GM03348 (cell line): ENCODE measurements at places on chromosomes 2 and 18.

- DNase-seq, result peak; percentile 57
These were observed 1.6 kb downstream of the SPRED2 start for GRCh38 chr2:65430603-65431420.

- no peak for DNase-seq
These were observed 145.0 kb downstream of the SRBD1 start for GRCh38 chr2:45466053-45466452.

GRCh38 chr2:233503947-233504637, 62.5 kb downstream of the USP40 start:
- no peak for DNase-seq

GRCh38 chr2:190835303-190835930, 45.2 kb upstream of the GLS start:
- peak; percentile 87 for DNase-seq

DNA sequence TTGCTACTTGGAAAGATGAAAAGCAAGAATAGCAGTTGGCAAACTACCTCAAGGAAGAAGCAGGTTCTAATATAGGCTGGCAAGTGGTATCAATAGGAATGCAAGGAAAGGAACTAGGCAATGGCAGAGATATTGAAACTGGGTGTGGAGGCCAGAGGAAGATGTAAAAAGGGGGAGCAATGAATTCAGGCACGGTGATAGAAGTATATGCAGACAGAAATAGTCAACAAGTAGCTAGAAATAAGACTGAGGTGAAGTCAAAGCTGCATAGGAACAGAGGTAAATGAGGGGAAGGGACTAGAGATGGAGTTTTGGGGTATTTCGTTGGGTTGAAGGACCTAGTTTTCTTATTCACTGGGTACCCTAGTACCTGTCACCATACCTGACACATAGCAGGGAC, 4.1 kb downstream of the PCBP1 start:
- no peak for DNase-seq

GRCh38 chr2:190277234-190278112, 42.2 kb downstream of the HIBCH start:
- DNase-seq, result peak; percentile 24

DNA sequence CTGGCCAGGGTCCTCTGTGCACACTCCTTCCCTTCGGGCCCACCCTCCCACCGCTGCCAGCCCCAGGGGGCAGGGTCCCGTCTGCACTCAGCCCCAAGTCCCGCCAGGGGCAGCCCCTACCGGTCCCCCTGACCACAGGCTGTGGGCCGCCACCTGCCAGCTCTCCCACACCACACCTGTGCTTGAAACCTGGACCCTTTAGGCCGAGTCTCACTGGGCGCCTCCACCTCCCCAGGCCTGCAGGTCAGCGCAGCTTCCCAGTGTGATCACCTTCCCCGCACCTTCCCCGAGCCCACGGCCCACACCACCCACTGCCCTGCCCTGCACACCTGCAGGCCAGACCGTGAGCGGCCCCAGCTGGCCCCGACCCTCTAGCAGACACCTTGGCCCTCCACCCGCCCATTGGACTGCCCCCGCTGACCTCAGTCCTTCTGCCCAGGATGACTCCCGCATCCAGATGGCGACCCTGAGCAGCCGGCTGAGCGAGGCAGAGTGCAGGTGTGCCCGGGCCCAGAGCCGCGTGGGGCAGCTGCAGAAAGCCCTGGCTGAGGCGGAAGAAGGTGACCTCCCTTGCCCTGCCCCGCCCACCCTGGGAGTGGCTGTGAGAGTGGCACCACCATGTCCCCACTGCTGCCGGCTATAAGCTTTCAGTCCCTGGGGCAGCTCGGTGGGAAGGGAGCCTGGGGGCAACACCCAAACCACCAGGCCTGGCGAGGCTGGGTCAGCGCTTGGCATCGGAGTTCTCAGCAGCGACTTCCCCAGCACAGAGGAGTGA, 31.3 kb upstream of the SNED1 start:
- DNase-seq, result no peak

GRCh38 chr2:20182241-20182931, 42.5 kb downstream of the SDC1 start:
- DNase-seq, result peak; percentile 76

DNA sequence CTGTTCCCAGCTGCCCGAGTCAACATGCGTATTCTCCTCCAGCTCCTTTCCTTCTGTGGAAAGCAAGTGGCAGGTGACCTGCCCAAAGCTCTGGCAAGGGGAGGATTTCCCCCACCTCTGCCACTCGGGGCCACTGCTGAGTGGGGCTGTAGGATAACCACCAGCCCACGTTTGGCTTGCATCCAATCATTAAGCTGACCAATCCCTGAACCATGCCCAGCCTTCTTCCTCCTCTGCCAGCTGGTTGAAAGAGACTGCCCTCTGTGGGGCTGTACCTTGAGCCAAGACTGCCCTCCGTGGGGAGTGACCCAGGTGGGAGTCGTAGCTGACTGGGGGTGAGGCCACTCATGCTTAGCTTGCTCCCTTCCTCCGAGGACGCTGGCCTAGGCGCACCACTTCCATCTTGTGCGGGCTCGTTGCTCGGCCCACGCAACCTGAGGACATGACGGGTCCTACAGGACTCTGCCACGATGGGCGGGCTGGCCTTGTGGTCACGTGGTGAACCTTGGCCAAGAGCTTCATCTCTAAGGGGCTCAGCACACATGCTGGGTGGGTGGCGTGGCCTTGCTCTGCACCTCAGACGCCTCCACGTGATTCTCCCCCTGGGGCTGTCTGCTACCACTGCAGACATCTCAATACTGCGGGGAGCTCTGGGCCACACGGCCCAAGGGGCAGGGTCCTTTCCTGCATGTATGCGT, 112.1 kb downstream of the NDUFA10 start:
- DNase-seq, result no peak

DNA sequence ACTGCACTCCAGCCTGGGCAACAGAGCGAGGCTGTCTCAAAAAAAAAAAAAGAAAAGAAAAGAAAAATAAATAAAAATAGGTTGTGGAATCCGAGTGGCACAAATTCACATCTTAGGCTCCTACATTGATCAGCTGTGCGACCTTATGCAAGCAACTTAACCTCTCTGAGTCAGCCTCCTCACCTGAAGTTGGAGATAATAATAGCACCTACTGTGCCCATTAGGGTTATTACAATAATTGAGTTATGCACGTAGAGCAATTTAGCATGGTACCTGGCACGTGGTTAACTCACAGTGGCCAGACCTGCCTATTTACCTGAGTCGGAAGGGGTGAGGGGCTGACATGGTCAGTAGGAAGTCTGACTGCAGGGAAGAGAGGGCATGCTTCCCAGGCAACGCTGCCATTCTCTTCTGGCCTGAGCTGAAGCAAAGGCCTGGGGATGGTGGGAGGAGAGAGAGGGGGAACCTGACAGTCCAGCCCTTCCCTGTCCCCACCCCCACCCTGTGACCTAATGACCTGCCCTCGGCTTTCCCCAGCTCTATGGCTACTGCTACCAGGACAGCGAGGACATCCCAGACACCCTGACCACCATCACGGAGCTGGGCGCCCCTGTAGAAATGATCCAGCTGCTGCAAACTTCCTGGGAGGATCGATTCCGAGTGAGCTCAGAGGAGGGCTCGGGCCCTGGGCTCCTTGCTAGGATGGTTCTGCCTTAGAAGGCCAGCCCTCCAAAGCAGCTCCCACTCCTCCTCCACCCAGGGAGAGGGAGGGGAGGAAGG, 5.1 kb downstream of the PKDCC start:
- no peak for DNase-seq

DNA sequence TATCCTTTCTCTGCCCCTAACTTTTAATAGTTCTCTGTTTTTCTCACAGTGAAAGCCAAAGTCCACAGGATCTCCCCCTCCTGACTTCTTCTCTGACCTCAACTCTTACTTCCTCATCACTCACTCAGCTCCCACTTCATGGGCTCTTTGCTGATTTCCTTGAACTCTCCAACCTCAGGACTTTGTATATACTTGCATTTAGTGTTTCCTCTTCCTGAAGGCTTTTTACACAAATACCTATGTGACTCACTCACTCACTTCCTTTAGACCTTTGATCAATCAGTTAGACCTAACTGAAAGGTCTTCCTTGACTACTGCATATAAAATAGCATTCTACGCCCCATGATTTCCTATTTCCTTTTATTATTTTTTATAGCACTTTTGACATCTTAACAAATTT, 233.1 kb upstream of the MEX3C start:
- DNase-seq, result no peak

- DNase-seq, result peak; percentile 90
These were observed 202.0 kb downstream of the GLI2 start for GRCh38 chr2:120937686-120938044.

GRCh38 chr2:151240433-151240832, 21.2 kb downstream of the RBM43 start:
- DNase-seq, result no peak

DNA sequence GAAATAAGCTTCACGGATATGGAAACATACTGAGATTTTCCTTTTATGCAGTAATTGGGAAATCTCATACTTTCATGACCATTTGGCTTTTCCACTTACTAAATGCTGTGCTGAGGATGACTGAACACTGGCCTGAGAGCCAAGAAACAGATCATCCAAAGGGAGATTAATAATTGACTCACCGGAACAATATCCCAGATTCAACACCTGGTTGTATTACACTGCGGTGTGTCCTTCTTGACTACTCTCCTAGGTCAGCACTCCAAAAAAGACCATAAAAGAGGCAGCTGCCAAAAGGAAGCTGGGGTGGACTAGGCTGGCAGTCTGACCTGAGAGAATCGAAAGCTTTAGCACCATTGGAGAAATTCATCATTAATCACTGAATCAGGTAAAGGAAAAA, 469.1 kb downstream of the CBLN2 start:
- DNase-seq, result no peak

- DNase-seq, result no peak
These were observed 232.0 kb downstream of the ANAPC1 start for GRCh38 chr2:111652038-111652437.

DNA sequence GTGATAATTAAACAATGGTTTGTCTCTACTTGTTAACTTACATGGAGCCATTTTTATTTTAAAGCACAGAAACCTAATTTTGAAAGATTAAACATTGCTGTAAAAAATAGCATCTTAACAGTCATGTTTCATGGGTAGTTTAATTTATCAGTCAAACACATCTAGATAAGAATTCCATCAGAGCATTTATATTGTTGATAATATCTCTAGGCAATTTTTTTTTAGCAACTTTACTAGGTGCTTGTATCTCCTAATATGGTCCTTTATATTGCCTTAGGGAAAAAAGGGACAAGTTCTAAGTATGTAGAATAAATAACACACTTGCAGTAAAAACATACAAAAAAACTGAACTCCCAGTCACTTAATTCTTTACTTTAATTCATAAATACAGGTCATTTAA, 863 bp downstream of the CSRNP3 start:
- DNase-seq, result no peak

DNA sequence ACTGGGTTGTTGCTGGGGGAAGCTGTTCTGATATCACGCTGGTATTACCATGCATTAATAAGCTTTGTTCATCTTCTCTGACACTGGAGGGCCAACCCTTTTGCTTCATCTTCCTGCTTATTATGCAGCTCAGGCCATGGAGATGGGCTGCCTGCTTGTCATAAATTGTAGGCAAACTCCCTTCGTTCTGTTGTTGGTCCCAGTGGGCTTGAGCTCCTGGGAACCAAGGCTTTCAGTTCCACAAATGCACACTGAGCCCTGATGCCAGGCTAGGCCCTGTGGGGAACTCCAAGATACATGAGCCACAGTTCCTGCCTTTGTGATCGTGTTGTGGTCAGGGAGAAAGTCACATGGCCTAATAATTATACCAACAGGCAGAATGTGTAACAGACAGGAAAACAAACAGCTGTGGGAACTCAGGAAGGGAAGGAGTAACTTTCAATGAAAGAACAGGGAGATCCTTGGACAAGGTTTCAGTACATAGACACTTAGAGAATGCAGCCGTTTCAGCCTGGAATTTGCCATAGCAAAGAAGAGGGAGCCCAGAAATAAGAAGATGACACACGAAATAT, 49.0 kb upstream of the BCL2L11 start:
- peak; percentile 38 for DNase-seq

GRCh38 chr2:694174-694573, 17.0 kb upstream of the TMEM18 start:
- DNase-seq, result no peak

GRCh38 chr2:66579186-66580126, 144.5 kb downstream of the MEIS1 start:
- no peak for DNase-seq

GRCh38 chr2:224570328-224570993, 14.7 kb downstream of the CUL3 start:
- no peak for DNase-seq

DNA sequence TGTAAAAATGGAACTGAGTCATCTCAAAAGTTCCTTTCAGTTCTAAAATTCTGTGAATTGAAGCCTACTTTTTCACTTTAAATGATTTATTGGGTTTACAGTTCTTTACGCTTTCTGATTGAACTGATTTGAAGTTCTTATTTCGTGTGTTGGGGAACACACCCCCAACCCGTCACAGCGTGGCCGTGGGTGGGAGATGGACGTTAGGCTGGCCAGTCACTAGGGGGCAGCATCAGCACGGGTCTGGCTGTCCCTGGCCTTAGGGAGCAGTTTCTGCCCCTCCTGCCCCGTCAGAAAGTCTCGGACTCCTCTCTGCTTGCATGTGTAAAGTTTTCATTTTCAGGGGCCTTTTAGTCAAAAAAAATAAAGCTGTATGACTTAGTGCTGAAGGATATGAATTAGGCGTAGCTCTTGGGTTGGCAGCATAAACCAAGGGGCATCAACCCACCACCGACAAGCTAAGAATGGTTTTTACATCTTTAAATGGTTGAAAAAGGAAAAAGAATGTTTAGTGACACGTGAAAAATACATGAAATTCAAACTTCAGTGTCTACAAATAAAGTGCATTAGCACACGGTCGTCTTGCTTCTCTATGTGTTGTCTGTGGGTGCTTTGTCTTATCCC, 63.4 kb downstream of the ZCCHC2 start:
- peak; percentile 92 for DNase-seq

GRCh38 chr18:79011300-79011870, 31.8 kb downstream of the SALL3 start:
- no peak for DNase-seq

DNA sequence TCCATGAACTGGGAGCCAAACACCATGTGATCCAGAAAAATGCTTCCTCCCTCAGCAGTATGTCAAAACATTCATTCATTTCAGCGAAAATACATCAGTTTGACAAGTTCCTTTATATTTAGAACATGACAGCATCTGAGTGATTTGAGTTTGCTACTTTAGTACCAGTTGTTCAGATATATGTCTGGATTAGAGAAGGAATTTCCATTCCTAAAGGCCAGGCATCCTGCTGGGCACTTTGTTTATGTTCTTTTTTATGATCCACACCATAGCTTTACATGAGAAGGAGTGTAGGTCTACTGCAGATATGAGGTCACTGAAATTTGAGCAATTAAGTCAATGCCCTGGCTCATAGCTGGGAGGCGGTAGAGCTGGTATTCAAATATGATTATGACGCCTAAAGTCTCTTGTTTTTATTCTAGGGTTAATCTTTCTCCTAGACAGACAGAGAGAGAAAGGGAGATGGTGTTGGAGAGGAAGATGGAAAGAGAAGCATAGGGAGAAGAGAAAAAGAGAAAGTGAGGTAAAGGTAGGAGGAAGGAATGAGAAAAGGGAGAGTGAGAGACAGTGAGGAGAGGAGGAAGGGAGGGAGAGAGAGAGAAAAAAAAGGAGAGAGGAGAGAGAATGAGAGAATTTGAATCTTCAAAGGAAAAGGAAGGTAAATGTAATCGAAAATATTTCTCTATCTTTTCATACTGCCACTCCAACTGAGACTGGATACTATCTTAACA, 839.5 kb upstream of the FANCL start:
- no peak for DNase-seq

GRCh38 chr2:1886405-1886992, 142.2 kb upstream of the PXDN start:
- peak; percentile 73 for DNase-seq
